ENCODE measurements at places on chromosomes 7 and 10.

- no peak for DNase-seq
Measured at GRCh38 chr7:74428023-74428422, 25.7 kb upstream of the GTF2IRD1 start.

GRCh38 chr7:48274662-48275061 lies 103.4 kb downstream of the ABCA13 start:
- DNase-seq = no peak

GRCh38 chr7:18201350-18201749 lies 173.7 kb upstream of the PRPS1L1 start:
- no peak for DNase-seq

GRCh38 chr7:43164757-43165156 lies 52.3 kb downstream of the HECW1 start:
- peak; percentile 95 for DNase-seq

DNA sequence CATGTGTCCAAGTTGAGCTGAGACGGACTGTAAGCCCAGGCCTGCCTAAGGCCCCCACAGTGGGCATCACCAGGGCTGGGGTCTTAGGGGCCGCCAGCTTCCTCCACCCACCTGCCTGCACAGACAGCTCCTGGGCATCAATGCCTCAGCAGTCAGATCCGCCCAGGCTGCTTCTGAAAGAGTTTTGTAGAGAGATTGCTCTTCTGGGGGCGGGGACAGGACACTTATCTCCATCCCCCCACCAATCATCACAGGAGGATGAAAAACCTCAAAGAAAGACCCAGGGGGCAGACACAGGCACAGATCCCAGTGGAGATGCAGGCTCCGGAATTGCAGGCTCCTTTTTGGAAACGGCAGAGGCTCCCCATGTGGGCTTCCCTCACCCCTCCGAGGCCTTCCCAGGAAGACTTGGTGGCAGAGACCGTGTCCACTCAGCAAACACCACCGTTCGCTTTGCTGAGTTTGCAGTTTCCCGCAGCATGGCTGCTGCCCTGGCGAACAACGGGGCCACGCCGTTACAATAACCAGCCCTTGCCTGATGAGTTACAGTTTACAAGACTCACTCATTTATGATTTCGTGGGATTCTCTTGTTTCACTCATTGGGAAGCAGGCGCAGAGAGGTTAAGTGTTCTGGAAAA lies 96.4 kb downstream of the MKI67 start:
- DNase-seq = no peak

DNA sequence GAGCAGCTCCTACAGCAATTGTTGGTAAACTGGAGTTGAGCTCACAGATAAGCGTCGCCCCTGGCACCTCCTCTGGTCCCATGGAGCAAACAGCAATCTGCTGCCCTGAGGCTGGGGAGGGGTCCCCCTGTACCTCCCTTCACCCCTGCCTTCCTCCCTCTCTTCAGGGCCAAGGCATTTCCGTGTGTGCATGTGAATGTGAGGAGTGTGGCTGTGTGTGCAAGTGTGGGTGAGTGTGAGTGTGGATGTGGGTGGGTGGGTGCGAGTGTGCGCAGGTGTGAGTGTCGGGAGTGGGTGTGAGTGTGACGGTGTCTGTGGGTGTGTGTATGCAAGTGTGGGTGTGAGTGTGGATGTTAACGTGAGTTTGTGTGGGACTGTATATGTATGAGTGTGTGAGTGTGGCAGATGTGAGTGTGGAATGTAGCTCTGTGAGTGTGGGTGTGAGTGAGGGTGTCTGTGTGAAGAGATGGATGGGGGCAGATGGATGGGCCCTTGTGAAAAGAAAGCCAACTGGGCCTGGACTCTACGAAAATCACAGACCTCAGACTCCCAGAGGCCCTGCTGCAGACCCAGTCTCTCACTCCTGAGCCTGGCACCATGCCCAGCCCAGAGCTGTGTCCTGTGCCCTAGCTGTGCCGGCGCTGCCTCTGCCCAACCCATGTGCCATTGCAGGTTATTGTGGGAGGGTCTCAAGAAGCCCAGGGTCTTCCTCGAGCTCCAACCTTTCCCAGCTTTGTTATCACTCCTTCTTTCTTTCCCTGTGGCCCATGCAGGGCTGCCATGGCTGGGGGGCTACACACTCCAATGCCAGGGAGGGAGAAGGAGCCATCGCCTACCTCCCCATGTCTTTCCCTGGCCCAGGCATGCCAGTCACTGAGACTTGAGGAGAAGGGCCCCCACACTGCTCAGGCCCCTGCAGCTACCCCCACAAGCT lies 73.9 kb downstream of the GRID1 start:
- DNase-seq = no peak

GRCh38 chr7:137272249-137272648 lies 71.3 kb downstream of the PTN start:
- no peak for DNase-seq

- DNase-seq = no peak
Measured at GRCh38 chr10:131856441-131857094, 44.2 kb upstream of the PPP2R2D start.

- no peak for DNase-seq
Measured at GRCh38 chr10:1550291-1550595, 187.1 kb downstream of the ADARB2 start.

DNA sequence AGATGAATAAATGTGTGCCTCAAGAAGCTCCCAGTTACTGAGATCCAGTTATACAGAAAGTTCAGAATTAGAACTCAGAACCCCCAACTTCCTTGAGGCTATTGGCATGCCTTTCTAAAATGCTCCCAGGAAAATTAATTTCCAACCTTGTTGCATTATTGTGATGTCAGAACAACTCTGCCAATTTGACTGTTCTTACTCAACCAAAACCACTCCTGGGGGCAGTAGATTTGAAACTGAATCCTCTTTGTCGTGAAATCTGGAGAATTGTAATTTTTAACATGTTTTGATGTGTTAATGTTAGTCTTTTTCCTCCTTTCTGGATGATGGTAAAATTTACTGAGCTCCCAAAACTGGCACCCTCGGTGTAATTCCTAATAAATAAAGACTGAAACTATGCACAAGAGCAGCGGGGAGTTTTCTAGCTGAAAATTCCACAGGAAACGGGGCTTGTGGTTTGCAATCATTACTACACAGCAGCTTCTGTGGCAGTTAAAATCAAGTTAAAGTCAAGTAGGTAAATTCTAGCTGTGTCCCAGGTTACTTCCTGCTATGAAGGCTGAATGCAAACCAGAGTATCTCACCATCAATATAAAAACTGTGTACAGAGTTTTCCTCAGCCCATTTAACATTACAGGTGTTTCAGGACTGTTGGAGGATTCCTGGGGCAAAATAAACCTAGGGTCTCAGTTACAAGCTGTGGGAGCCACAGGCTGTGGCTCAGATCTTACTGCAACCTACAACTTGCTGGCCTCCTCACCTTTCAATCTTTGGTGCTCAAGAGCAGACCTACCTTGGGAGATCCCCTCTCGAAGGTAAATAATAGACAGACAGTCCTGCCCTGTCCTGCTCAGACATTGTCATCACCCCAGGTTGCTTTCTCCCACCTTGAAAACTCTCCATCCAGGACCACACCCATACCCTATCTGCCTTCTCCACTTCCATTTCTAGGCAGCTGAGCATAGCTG lies 156.3 kb upstream of the KMT2E start:
- no peak for DNase-seq

DNA sequence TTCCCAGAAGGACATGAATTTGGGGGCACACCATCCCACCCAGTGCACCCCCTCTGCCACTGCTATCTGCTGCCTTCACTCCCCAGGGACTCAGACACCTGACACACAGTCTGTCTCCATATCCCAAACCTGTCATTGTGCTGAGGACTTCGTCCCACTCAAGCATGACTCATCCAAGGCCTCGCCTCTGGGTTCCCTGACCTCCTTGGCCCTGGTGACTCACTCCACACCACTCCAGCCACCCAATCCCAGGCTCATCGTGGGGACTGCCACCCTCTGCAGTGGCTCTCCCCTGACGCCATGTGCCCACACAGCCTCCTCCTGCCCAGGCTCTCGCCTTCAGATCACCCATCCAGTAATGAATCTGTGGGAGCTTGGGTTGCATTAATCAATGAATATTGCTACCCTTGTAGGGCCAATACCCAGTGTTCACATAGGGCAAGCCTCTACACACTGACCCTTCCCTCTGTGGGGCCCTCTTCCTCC lies 6.6 kb upstream of the INSIG1 start:
- no peak for DNase-seq

GRCh38 chr7:113263749-113264148 lies 145.4 kb upstream of the SMIM30 start:
- no peak for DNase-seq

- DNase-seq = peak; percentile 57
Measured at GRCh38 chr10:17109475-17110207, 20.0 kb downstream of the CUBN start.

DNA sequence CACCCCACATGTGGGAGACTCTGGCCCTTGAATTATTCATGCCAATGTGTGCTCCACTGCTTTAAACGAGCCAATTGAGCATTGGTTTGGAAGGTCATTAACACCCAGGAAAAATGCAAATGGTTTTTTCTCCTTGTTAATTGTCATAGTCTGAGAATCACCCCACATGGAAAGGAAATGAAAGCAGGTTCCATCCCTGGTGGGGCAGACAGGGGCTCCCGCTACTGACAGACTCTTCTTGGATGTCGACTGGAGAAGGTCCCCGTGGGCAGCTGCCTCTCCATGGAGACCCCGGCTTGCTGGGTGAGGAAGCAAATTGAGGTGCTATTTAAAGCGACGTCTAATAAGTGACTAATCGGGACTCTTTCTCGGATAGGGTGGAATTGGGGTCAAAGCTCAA lies 32.0 kb upstream of the EN2 start:
- DNase-seq = no peak
